Naive thymus-derived CD8-positive, alpha-beta T cell (primary cell): ENCODE measurements at places on chromosomes 13 and 19. TPM values are rescaled to one million over a fixed set of nuclear protein-coding genes. Genes with fewer than 3 reads are reported as not detected.

The PSG7 gene
- not detected for polyA plus RNA-seq

DNA sequence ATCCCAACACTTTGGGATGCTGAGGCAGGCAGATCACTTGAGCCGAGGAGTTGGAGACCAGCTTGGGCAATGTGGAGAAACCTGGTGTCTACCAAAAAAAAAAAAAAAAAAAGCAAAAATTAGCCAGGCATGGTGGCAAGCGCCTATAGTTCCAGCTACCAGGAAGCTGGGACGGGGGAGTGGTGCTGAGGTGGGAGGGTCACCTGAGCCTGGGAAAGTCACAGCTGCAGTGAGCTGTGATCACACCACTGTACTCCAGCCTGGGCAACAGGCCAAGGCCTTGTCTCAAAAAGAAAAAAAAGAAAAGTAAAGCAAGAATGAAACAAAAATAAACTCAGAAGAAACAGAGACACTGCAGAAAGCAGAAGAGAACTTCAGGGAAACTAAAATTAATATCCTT is 31.6 kb downstream of the MTRF1 start:
- no peak for DNase-seq

DNA sequence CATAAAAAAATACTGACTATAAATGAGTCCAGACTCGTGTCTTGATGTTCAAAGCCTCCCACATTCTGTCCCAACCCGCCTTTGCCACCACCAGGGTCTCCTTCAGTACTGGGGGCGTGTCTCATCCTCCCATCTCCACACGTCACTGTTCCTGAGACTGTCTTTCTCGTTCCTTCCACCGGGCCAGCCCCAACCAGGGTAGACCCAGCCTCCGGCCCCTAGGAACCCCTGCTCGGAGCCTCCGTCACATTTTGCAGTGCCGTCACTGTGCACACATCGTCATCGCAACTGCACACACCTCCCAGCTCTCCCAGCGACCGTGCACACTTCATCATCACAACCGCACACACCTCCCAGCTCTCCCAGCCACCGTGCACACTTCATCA is 73.4 kb downstream of the SPACA7 start:
- DNase-seq = no peak

The CLEC17A gene
- polyA plus RNA-seq = not detected

The CFAP97D2 gene
- 4.8 TPM for polyA plus RNA-seq

GRCh38 chr19:3572855-3573161 is at the start of gene HMG20B:
HMG20B (plus strand) TSS chr19:3572944; CDS start chr19:3573310, 366 bp downstream.
- no peak for DNase-seq

- no peak for DNase-seq
Measured at GRCh38 chr19:30966486-30966885, 382.8 kb downstream of the TSHZ3 start.

The TFDP1 gene
- polyA plus RNA-seq = 50.3 TPM

DNA sequence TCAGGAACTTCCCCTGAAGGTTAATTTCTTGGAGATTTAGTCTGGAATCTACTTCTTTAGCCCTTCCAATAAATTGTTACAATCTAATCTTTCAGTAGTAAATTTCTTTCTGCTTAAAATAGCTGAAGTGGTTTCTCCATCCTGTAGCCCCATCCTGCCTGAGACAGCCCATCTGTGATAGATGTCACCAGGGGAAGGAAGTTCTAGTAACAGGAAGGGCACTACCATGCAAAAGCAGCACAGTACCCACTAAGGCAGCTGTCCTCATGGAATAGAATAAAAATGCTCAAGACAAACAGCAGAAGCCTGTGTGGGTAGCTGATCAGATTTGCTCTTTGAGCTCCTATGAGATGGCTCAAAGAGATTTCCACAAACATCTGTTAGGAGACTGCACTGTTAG is 1036.5 kb downstream of the SLITRK5 start:
- peak; percentile 2 for DNase-seq

The MCF2L gene
- 4.4 TPM for polyA plus RNA-seq

The METTL21C gene
- polyA plus RNA-seq = 0.15 TPM

DNA sequence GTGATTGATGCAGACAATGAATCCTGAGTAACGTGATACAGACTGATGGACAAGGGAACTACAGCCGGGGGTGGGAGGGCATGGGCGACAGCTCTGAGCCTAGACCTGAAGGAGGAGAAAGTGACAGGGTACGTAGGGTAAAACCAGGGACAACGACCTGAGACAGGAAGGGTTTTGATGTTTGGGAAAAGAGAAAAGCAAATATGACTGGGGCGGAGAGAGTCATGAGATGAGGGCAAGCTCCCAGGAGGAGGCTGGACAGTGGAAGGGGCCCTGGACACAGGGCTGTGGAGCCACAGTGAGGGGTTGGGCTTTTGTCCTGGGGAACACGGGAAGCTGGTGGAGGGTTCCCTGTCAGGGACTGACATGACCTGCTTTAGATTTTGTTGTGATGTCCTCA is 34.2 kb downstream of the ZNF611 start:
- no peak for DNase-seq

GRCh38 chr19:5042556-5042955 is 73.6 kb downstream of the KDM4B start:
- DNase-seq = no peak

- no peak for DNase-seq
Measured at GRCh38 chr13:75489502-75490263, 7.7 kb upstream of the TBC1D4 start.

DNA sequence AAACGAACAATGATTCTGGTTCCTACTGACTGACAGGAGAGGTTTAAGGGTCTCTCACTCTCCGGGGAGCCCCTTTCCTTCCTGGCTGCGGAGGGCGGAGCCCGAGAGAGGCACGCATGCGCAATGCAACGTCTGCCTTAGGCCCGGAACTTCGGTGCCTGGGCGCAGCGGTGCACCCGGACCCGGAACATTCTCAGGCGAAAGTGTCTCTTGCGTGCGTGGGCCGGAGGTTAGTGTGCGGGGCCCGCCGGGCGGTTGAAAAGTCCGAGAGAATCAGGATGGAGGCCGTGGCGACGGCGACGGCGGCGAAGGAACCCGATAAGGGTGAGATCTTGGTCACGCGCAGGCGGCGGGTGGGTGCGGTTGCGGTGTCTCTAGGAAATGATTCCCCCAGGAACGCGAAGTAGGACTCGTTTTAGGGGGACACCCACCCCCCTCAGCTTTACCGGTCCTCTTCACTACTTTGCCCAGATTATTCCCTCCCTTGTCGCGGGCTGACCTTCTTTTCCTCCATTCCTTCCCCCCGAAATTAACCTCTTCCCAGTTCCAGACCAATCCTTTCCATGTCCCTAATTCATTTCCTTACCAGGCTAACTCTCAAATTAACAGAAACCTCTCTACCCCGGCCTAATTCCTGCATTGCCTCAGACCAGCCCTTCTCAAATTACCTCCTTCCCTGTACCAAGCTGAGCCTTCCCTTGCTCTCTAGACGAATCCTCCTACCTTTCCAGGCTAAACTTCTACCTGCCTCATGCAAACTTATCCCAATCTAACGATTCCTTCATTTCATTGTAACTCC is at the start of gene CCDC97:
Gene CCDC97, plus strand, starts transcription at position 140 of the 799 bp plus-strand sequence. Its CDS starts 139 bp downstream, at position 279.
- peak; percentile 94 for DNase-seq

DNA sequence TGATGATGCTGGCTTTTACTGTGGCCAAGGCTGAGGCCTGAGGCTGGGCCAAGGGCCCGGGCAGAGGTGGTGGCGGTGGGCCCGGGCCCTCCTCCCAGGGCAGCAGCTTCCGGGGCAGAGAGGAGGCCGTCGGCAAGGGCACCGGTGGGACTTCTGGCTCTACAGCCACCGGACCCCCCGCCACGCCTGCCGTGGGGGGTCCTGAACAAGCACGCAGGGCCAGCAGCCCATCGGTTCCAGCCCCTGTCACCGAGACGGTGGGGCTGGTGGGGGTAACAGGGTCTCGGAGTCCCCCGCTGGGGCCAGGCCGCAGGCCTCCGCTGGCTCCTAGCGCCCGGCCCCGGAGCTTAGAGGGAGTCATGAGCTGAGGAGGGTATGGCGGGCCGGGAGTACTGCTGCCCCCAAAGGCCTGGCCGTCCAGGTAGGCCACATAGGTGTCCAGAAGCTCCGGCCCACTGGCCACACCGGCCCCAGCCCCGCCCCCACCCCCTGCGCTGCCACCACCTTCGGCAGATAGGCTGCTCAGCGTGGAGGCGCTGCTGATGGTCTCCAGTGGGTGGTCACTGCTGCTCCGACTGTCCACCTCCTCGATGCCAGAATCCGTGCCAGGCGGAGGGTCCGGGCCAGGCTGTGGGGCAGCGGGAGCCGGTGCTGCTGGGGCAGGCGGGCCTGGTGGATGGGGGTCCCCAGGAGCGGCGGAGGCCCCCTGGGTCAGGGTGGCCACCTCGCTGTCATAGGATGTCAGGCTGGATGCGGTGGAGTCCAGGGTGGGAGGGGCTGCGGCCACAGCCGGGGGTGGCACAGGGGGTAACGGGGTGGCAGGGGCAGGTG is 17.3 kb downstream of the C19orf81 start:
- no peak for DNase-seq

The SIGLEC9 gene
- polyA plus RNA-seq = 1.5 TPM

- no peak for DNase-seq
Measured at GRCh38 chr19:48959341-48960239, 4.9 kb downstream of the BAX start.

The PTGER1 gene
- not detected for polyA plus RNA-seq

The ASPDH gene
- polyA plus RNA-seq = 1.4 TPM

- DNase-seq = no peak
Measured at GRCh38 chr19:55441319-55441691, 1.8 kb downstream of the SHISA7 start.

- no peak for DNase-seq
Measured at GRCh38 chr13:47897411-47898050, 103.5 kb downstream of the SUCLA2 start.

The CEACAM1 gene
- polyA plus RNA-seq = 2.2 TPM

DNA sequence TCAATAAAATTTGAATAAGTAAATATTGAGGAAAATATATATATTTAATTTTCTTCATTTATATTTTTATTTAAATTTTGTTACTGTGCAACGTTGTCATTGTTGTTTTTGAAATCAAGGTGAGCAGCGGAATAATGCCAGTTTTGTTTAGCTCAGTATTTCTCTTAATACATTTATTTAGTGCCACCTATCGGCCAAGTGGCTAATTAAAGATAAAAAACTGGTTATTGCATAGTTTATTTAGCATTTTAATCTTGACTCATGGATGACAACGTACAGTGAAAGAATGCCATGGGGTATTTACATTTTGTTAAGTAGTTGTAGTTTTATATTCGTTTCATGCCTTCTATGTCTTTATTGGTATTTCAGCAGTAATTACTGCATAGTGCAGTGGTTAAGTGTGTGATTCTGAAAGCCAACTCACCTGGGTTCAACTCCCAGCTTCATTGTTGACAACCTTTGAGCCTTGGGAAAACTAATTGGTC is 265.9 kb downstream of the MYO16 start:
- no peak for DNase-seq

The PINLYP gene
- polyA plus RNA-seq = 2.3 TPM

- no peak for DNase-seq
Measured at GRCh38 chr19:50465000-50465399, 11.3 kb upstream of the EMC10 start.

GRCh38 chr19:50461066-50461875 is 15.0 kb upstream of the EMC10 start:
- DNase-seq = peak; percentile 56

- no peak for DNase-seq
Measured at GRCh38 chr13:22134261-22134660, 463.4 kb downstream of the FGF9 start.

- no peak for DNase-seq
Measured at GRCh38 chr13:30864433-30865122, 41.5 kb upstream of the MEDAG start.

GRCh38 chr13:48859272-48860105 is 116.2 kb upstream of the FNDC3A start:
- no peak for DNase-seq

GRCh38 chr13:84553227-84553626 is 671.0 kb upstream of the SLITRK1 start:
- DNase-seq = no peak

- no peak for DNase-seq
Measured at GRCh38 chr19:2021453-2022140, 6.1 kb upstream of the BTBD2 start.

The MEIS3 gene
- polyA plus RNA-seq = not detected

The IZUMO1 gene
- polyA plus RNA-seq = not detected

The FLT3 gene
- polyA plus RNA-seq = not detected

The MAB21L1 gene
- polyA plus RNA-seq = not detected

- DNase-seq = no peak
Measured at GRCh38 chr13:24893863-24894262, 129.9 kb downstream of the RNF17 start.

GRCh38 chr13:56659041-56659471 is 481.7 kb upstream of the PRR20A start:
- no peak for DNase-seq

DNA sequence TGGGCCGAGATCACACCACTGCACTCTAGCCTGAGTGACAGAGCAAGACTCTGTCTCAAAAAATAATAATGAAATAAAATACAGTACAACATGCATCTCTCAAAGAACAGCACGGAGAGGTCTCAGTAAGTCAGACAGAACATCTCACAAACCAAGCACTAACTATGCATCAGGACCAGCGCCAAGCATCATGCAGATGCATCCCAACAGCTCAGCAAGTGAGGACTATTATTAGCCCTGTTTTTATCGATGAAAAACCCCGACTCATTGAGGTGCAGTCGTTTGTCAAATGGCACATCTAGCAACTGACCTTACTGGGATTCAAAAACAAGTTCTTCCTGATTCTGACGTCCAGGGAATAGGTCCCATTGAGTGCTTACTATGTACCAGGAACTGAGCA is 3.8 kb downstream of the C19orf47 start:
- DNase-seq = no peak

- DNase-seq = no peak
Measured at GRCh38 chr13:40017662-40018262, 362.3 kb downstream of the COG6 start.

The ZNF574 gene
- polyA plus RNA-seq = 21.5 TPM

The CNN1 gene
- polyA plus RNA-seq = not detected

DNA sequence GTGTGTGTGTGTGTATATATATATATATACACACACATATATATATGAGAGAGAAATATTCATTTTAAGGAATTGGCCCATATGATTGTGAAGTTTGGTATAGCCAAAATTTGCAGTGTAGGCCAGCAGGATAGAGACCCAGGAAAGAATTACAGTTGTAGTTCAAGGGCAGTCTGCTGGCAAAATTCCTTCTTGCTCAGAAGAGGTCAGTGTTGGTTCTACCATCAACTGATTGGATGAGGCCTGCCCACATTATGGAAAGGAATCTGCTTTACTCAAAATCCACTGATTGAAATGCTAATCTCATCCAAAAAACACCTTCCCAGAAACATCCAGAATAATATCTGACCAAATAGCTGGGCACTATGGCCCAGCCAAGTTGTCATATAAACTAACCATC is 24.0 kb downstream of the RNF6 start:
- DNase-seq = no peak

The TBXA2R gene
- 11.7 TPM for polyA plus RNA-seq

The KPTN gene
- polyA plus RNA-seq = 5.8 TPM

GRCh38 chr13:51457086-51457815 is 4.4 kb upstream of the INTS6 start:
- no peak for DNase-seq
